ENCODE measurements at places on chromosomes 4 and X. TPM values are rescaled to one million over a fixed set of nuclear protein-coding genes. Genes with fewer than 3 reads are reported as not detected.

S100G gene
- not detected for total RNA-seq

BMX gene
- total RNA-seq, result 2.6 TPM

RASGEF1B gene
- total RNA-seq, result 61.7 TPM

CYTL1 gene
- total RNA-seq, result 8.9 TPM

MAP7D2 gene
- total RNA-seq, result 0.69 TPM

PDE6B gene
- 5.5 TPM for total RNA-seq

TLR1 gene
- total RNA-seq, result 12.6 TPM

MAGEB17 gene
- not detected for total RNA-seq

CXorf66 gene
- total RNA-seq, result not detected

CLCN4 gene
- total RNA-seq, result 7.4 TPM

INPP4B gene
- 28.6 TPM for total RNA-seq

RAB39B gene
- 0.30 TPM for total RNA-seq

PABPC1L2A gene
- total RNA-seq, result not detected

TAF7L gene
- 0.20 TPM for total RNA-seq

DUSP9 gene
- 0.10 TPM for total RNA-seq

CTAG1B gene
- not detected for total RNA-seq

MAGEE2 gene
- not detected for total RNA-seq

PDK3 gene
- 12.6 TPM for total RNA-seq

APLN gene
- 2.4 TPM for total RNA-seq

EFNB1 gene
- 42.6 TPM for total RNA-seq

FGFBP1 gene
- total RNA-seq, result 17.6 TPM

AMTN gene
- 0.30 TPM for total RNA-seq

HSFX1 gene
- 0.79 TPM for total RNA-seq

CLDN2 gene
- 0.10 TPM for total RNA-seq

FAM9B gene
- not detected for total RNA-seq

SERPINA7 gene
- not detected for total RNA-seq

CPLX1 gene
- 0.30 TPM for total RNA-seq

DSPP gene
- total RNA-seq, result not detected

HAUS7 gene
- 12.9 TPM for total RNA-seq

TMPRSS11E gene
- total RNA-seq, result 12.3 TPM

TNIP3 gene
- 0.10 TPM for total RNA-seq

POF1B gene
- 45.3 TPM for total RNA-seq

TACC3 gene
- total RNA-seq, result 14.1 TPM

FRG1 gene
- 25.6 TPM for total RNA-seq

HELT gene
- 0.30 TPM for total RNA-seq

MAGEA2 gene
- total RNA-seq, result not detected

SLC6A14 gene
- 11.2 TPM for total RNA-seq

PLXNB3 gene
- 2.2 TPM for total RNA-seq

C4orf51 gene
- total RNA-seq, result not detected

L1CAM gene
- 3.6 TPM for total RNA-seq

SYN1 gene
- total RNA-seq, result 0.30 TPM
